ENCODE measurements at places on chromosomes 4 and X.

DNA sequence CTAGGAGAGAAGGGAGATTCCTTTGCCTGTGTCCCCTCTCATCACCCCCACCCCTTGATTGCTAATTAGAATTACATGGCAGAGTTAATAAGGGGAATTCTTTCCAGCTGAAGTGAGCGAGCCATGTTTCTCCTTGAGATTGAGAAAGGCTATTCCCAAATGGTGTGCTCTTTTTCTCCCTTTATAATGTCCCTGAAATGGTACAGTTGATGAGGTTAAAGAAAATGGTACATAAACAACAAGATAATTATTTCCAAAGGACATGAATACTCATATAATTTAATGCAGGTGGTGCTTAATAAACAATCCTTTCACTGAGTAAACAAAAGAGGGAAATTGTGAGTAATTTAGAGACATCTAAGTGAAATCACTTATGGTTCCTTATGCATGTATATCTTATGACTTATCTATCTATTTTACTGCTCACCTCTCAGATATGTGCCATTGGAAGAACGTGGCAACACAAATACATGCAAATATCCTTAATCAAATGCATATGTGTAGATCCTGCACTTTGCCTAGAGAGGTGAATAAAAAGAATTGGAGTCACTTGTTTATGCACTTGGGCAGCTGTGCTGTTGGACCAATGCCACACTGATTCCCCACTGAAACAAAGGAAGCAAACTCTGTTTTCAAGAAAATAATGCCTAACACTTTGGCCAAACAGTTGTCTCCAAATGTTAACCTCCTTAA, 106.6 kb upstream of the WDR44 start:
- DNase-seq = peak; percentile 13

DNA sequence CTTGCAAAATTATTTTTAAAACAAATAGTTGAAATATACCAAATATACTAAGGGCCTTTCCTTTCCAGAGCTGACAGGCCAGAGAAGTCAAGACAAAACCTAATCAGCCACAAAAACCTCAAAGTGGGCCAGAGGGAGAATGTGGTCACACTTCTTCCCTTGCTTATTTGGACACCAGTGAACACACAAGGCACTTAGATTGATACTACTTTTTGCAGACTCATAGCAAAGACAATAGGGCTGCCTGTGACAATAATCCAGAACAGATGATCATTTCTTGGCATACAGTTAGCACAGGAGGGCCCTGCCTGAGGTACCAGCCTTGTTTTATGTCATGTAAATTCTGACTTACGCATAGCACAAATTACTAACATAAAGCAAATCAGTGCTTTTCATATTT, 215.7 kb upstream of the NEIL3 start:
- no peak for DNase-seq

- DNase-seq = no peak
Measured at GRCh38 chr4:66252291-66252690, 582.0 kb upstream of the EPHA5 start.

DNA sequence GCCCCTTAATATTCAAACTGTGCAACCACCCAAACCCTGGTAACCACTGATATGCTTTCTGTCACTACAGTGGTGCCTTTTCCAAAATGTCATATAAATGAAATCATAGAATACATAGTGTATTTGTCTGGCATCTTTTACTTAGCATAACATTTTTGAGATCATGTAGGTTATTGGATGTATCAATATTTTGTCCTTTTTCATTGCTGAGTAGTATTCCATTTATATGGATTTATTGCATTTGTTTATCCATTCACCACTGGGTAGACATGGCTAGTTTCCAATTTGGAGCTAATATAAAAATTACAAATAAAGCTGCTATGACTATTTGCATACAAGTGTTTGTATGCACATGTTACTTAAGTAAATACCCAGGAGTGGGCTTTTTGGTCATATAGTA, 121.6 kb downstream of the TMEM144 start:
- no peak for DNase-seq

DNA sequence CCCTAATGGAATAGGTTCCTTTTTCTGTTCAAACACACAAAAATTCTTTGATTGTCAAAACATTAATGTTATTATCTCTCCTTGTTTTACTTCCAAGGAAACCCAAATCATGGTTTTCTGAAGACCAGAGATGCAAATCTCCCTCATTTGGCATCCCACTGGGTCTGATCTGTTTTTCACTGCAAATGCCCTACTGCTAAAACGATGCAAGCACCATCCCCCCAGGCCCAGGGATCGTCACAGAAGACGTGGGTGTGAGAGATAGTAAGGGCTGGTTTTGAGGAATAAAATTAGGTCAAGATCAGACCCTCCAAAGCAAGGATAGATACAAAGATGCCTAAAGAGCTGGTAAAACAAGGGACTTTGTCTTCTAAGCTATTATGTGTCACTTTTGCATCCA, 33.6 kb downstream of the GSPT2 start:
- DNase-seq = no peak

DNA sequence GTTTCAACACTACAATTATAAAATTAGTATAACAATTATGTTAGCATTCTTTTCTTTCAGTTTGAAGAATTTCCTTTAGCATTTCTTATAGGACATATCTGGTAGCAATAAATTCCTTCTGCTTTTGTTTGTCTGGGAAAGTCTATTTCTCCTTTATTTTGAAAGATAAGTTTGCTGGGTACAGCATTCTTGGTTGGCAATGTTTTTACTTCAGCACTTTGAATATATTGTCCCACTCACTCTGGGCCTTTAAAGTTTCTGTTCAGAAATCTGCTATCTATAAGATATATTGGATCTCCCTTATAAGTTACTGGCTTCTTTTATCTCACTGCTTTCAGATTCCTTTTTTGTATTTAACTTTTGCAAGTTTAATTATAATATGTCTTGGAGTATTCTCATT, 222.1 kb downstream of the PARM1 start:
- no peak for DNase-seq
